ENCODE measurements at places on chromosomes 7 and 10. TPM values are rescaled to one million over a fixed set of nuclear protein-coding genes. Genes with fewer than 3 reads are reported as not detected.

The FIGNL1 gene
- total RNA-seq, result 45.0 TPM

- no peaks in the 10 kb centered on the region for H3K27me3 ChIP-seq
- no peak overlapping the region for H3K4me3 ChIP-seq
- H3K27ac ChIP-seq, result no peak overlapping the region
These were observed 115.3 kb downstream of the SGMS1 start for GRCh38 chr10:50508315-50509051.

- peak; percentile 58 for DNase-seq
- no peaks in the 10 kb centered on the region for H3K4me1 ChIP-seq
- no peak overlapping the region for H3K4me3 ChIP-seq
- no peaks in the 10 kb centered on the region for H3K27me3 ChIP-seq
- no peaks in the 10 kb centered on the region for H3K36me3 ChIP-seq
These were observed 66.8 kb upstream of the SEPHS1 start for GRCh38 chr10:13414855-13415254.

DNA sequence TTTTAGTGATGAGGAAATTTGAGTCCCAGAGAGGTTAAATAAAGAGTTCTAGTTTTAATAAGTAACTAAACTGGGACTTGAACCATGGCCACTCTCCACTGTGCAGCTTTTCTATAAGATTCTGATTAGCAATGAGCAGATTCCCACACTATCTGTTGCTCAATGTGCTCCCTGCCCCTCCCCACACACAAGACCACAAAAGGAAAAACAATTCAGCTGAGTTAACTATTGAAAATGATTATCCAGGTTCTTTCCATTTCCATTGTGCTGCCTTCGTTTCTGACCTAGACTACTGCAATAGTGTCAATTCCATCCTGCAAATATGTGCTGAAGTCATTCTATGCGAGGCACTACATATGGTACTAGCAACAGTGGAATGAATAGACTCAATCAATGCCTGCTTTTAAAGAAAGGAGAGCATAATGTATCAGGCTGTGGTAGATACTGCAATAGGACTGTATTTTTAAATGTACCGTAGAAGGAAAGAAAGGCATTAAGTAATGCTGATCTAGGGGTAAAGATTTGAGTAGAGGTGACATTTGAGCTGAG is 97.0 kb downstream of the SEMA3C start:
- no peak overlapping the region for H3K27ac ChIP-seq
- H3K4me1 ChIP-seq, result no peaks in the 10 kb centered on the region
- DNase-seq, result no peak
- H3K27me3 ChIP-seq, result no peaks in the 10 kb centered on the region

DNA sequence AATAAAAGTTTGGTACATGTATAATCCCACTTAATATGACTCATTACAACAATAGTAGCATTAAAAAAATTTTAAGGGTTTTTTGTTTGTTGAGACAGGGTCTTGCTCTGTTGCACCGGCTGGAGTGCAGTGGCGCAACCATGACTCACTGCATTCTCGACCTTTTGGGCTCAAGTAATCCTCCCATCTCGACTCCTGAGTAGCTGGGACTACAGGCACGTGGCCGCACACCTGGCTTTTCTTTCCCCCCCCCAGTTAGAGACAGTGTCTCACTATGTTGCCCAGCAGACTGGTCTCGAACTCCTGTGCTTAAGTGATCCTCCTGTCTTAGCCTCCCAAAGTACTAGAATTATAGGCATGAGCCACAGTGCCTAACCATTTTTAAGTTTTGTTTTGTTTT is 40.7 kb downstream of the KMT2C start:
- H3K36me3 ChIP-seq, result no peaks in the 10 kb centered on the region
- no peak overlapping the region for H3K27ac ChIP-seq
- H3K27me3 ChIP-seq, result no peaks in the 10 kb centered on the region
- no peak overlapping the region for H3K4me3 ChIP-seq
- peaks cover 37% of the 10 kb centered on the region for H3K4me1 ChIP-seq

DNA sequence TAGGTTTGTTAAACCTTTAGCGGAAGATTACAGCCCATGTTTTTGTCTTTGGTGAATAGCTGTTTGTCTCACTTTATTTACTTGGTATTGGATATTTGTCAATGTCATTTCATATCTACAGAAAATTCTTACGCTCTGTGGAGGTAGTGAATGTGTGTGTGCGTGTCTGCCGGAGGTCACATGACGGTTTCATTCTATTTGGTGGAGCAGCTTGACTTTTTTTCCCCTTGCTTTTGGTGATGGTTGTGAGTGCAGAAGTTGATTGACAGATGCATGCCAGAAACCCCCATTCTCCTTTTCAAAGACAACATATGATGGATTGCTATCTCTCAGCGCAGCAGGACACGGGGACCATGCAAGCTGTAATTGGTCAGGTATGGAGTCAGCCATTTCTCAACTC is at the start of gene POU6F2:
Gene POU6F2, plus strand, starts transcription at position 225 of the 400 bp plus-strand sequence. Its CDS starts 45 bp downstream, at position 270.
- no peak for DNase-seq
- peaks cover 26% of the 10 kb centered on the region for H3K27me3 ChIP-seq
- H3K4me1 ChIP-seq, result peaks cover 12% of the 10 kb centered on the region
- H3K27ac ChIP-seq, result no peak within 1 kb of the TSS

- no peaks in the 10 kb centered on the region for H3K4me1 ChIP-seq
- H3K36me3 ChIP-seq, result no peaks in the 10 kb centered on the region
- no peak overlapping the region for H3K4me3 ChIP-seq
- H3K27ac ChIP-seq, result no peak overlapping the region
These were observed 66.0 kb upstream of the PAPSS2 start for GRCh38 chr10:87593702-87594101.

DNA sequence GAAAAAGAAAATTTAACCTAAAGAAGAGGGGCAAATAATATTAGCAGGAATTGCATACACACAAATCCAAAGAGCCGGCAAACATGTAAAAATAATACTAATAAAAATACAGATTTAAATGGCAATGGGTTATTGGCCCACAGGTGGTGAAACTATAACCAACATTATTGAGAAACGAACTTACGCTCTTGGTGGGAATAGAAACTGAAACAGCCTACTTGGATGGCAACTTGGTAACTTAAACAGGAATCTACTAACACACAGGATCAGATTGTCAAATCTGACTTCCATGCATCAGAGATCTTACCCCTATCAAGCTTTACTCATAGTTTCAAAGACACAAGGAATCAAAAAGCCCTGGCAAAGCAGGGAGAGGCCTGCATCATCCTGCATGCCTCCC is 66.5 kb downstream of the ANLN start:
- no peak overlapping the region for H3K4me3 ChIP-seq
- H3K27me3 ChIP-seq, result no peaks in the 10 kb centered on the region
- no peaks in the 10 kb centered on the region for H3K4me1 ChIP-seq
- no peak overlapping the region for H3K27ac ChIP-seq

DNA sequence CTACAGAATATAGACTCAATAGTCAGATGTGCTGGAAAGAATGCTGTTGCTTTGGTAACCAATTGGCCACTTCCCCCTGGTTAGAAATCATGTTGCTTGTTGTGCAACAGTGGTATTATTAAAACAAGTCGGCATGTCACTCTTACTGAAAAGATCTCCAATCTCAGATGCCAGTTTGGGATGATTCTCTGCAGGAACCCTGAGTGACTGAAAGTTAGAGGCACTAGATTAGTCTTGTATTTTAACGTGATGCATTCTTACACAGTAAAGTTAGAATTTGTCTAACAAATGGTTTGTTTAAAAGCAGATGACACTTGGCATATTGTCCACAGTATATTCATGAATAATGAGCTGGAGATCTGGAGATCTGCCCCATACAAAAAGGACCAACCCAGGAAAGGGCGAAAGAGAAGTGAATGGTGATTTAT is 287.6 kb downstream of the TWIST1 start:
- H3K27me3 ChIP-seq, result no peaks in the 10 kb centered on the region
- no peak overlapping the region for H3K27ac ChIP-seq
- no peaks in the 10 kb centered on the region for H3K36me3 ChIP-seq
- H3K4me3 ChIP-seq, result no peak overlapping the region
- DNase-seq, result no peak
- no peaks in the 10 kb centered on the region for H3K4me1 ChIP-seq

The MRPS33 gene
- 25.0 TPM for total RNA-seq

DNA sequence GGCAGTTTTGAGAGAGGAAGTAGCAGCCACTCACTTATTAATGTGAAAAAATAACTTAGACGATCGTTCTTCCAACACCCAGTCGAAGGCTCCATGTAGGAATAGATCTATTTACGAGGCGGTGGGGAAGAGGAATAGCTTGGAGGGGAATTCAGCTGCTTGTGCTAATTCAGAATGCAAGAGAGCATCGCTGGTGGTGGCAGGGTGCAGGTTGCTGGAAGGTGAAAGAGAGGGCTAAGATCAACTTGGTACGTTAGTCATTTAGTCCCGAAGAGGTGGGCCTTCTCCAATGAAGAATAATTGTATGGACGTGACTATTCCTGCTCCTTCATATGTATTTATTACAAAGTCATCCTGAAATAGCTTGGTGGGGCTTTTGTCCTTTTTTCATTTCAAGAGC is 98.5 kb downstream of the SEC23IP start:
- no peak overlapping the region for H3K27ac ChIP-seq
- H3K4me3 ChIP-seq, result no peak overlapping the region
- no peaks in the 10 kb centered on the region for H3K4me1 ChIP-seq
- no peaks in the 10 kb centered on the region for H3K27me3 ChIP-seq
- DNase-seq, result no peak
- H3K36me3 ChIP-seq, result no peaks in the 10 kb centered on the region

DNA sequence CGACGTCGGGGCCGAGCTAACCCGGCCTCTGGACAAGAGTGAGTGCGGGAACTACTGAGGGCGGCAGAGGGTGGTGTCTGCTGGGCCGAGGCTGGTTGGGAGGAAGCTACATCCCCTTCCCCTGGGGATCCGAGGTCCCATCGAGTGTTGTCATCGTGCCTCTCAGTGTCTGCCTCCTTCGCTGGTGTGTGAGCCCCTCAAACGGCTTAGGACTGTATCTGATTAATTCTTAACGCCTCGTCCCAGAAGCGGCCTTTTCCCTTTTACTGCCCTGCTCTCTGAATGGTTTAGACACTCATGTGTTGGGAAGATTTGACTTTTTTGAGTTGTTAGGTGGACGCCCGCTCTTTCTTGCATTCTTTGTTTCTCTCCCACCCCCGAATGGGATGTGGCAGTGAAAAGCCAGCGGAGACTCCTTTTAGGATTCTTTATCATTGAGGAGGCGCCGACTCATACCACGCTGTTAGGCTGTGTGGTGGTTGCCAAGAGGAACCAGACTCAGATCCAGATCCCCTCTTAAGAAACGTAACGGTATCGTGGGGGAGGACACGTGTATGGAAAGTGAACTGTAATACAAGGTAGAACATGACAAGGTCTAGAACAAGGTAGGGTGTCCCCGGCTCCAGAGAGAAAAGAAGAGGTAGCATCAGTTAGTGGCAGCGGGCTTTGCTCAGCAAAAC is 631 bp downstream of the SUPV3L1 start:
- no peaks in the 10 kb centered on the region for H3K36me3 ChIP-seq
- no peaks in the 10 kb centered on the region for H3K27me3 ChIP-seq
- peak; percentile 43 for DNase-seq
- peak overlapping the region; percentile 91 for H3K4me3 ChIP-seq
- peaks cover 8% of the 10 kb centered on the region for H3K4me1 ChIP-seq

DNA sequence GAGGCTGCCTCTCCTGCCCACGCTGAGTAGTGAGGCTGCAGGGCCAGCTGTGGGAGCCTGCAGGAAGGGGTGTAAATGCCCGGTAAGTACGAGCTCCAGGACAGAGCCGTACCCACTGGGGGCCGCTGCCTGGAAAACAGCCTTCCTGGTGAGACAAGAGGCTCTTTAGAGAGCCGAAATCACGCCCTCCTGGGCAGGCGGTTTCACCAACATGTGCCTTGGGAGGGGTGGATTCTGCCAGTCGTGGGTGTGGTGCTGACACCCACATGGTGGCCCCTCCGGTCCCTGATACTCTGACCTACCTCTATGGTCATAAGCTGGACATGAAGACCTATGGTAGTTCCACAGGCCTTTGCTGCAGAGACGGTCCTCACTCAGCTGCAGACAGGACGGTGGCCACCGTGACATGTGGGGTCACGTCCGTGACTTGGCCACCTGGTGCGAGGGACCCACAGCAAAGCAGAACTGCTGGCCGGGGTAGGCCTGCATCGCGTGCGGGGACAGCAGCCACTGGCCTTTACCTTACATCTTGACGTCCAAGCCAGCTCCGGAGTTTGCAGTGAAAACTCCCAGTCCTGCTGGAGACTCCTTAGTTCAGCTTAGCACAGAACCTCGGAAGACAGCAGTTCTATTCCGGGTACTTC is 46.9 kb downstream of the PITRM1 start:
- no peaks in the 10 kb centered on the region for H3K36me3 ChIP-seq
- DNase-seq, result no peak
- peaks cover 13% of the 10 kb centered on the region for H3K4me1 ChIP-seq
- no peak overlapping the region for H3K4me3 ChIP-seq
- no peaks in the 10 kb centered on the region for H3K27me3 ChIP-seq
- no peak overlapping the region for H3K27ac ChIP-seq

The FGFBP3 gene
- total RNA-seq, result 27.6 TPM

- peak; percentile 84 for DNase-seq
- no peak overlapping the region for H3K27ac ChIP-seq
- H3K27me3 ChIP-seq, result no peaks in the 10 kb centered on the region
- peaks cover 8% of the 10 kb centered on the region for H3K4me1 ChIP-seq
- H3K36me3 ChIP-seq, result no peaks in the 10 kb centered on the region
These were observed 1288.5 kb downstream of the GATA3 start for GRCh38 chr10:9342885-9343570.

- H3K36me3 ChIP-seq, result no peaks in the 10 kb centered on the region
- no peaks in the 10 kb centered on the region for H3K4me1 ChIP-seq
- H3K27ac ChIP-seq, result no peak overlapping the region
These were observed 38.2 kb downstream of the CDH23 start for GRCh38 chr10:71434760-71435394.

GRCh38 chr7:7496311-7496710 is 39.4 kb downstream of the COL28A1 start:
- DNase-seq, result no peak
- H3K4me3 ChIP-seq, result no peak overlapping the region
- H3K4me1 ChIP-seq, result peaks cover 2% of the 10 kb centered on the region
